ENCODE measurements at places on chromosomes 2 and 18.
A peak's percentile ranks its signal among the peaks of the same experiment; 100 is the strongest.

GRCh38 chr2:213032607-213033006, 118.8 kb downstream of the IKZF2 start:
- DNase-seq = no peak

DNA sequence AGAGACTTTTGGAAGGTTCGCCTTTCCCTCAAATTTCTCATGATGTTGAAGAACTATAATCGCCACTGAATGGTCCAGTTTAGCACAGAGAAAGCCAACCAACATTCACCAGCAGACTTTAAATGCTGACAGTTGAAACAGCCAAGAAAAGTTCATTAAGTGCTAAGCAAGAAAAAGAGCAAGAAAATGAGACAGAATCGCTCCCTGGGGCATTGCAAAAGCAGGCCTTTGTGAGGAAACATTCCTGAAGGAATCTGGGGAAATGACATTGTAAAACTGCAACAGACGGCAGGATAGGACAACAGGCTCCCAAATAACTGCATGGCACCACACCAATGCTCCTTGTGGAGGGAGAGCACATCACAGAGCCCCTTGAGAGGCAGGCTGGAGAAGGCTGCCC, 269.3 kb upstream of the ID2 start:
- DNase-seq = no peak

- DNase-seq = no peak
These were observed 16.6 kb downstream of the KLHL29 start for GRCh38 chr2:23401427-23402204.

DNA sequence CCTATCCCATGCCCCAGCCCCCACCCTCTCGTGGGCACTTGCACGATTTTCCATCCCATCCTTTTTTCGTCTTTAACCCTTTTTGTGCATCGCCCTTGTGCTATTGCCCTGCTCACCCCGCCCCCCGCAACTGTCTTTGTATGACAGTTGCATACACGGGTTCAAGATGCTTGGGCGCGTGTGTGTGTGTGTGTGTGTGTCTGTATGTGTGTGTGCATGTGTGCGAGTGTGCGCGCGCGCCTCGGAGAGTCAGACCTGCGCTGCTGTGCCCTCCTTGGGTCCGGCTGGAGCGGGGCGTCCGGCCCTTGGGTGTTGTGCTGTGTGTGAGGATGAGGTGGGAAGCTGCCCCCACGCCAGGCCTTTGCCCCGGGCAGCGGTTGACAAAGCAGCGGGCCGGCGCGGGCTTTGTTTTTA, 230.7 kb downstream of the HAUS1 start:
- DNase-seq = no peak

DNA sequence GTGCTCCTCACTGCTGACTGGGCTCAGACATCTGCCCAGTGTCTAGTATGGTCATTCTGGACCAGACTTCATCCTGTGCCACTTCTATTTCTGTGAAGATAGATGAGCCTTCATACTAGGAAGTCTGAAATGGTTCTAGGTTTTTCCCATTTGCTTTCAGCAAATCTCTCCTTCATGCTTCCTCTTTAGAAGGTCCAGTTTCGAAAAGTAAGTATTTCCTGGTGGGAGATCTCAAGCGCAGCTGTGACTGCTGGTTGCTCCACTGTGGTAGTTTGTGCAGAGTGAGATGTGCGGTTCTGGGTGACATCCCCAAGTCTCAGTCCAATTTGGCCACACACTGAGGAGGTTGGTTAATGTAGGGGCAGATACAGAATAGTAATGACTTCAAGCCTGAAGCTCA, 14.4 kb downstream of the IL36B start:
- no peak for DNase-seq

DNA sequence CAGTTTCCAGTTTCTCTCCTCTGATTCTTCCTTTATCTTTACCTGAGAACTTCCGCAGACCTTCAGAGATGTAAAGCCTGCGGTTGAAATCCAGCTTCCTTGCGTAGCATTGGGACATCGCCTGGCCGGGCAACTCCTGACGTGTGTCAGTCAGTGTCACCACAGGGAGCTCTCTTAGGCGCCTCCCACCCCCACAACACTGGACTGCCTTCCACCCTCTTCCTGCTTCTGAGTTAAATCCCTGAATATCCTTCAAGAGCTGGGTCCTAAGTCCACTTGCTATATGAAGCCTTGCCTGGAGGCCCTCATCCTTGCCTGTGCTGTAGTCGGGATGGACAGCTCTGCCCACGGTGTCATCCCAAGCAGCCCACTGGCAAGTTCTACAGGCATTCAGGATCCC, 179.4 kb downstream of the SEPTIN10 start:
- no peak for DNase-seq

- DNase-seq = no peak
These were observed 122.8 kb downstream of the SLC4A10 start for GRCh38 chr2:161746891-161747535.

DNA sequence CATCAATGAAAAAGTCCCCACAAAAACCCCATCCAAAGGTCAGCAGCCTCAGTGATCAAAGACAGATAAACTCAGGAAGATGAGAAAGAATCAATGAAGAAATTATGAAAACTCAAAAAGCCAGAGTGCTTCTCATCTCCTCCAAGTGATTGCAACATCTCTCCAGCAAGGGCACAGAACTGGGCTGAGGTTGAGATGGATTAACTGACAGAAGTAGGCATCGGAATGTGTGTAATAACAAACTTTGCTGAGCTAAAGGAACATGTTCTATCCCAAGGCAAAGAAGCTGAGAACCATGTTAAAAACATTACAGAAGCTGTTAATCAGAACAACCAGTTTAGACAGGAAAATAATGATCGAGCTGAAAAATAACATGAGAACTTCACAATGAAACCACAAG, 442.8 kb upstream of the SYT4 start:
- no peak for DNase-seq

GRCh38 chr2:98216616-98217015, 129.6 kb upstream of the CNGA3 start:
- no peak for DNase-seq

- DNase-seq = no peak
These were observed 19.1 kb downstream of the MSTN start for GRCh38 chr2:190043441-190043840.

DNA sequence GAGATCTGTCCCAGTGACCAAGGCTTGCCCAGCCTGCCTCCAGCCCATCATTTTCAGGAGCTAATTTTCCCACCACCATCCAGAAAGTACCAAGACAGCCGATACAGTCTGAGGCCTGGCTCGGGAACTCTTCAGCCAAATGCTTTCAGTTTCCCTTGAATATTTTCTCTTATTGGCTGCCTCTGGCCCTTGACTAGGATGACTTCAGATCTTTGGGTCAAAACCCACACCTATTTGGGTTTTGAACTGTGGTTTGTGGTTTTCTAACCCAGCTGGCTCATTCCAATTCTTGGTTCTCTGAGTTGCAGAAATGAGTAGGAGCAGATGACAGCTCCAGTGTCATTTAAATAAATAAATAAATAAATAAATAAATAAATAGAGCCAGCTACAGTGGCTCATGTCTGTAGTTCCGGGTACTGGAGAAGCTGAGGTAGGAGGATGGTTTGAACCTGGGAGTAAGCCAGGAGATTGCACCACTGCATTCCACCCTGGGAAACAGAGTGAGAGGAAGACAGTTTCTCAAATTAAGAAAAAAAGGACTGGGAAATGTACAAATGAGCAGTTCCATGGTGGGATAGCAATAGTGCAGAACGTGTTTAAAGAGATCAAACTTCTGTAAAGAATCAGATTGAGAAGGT, 465.0 kb upstream of the SOX11 start:
- DNase-seq = no peak

GRCh38 chr18:70645971-70646370, 357.1 kb downstream of the SOCS6 start:
- no peak for DNase-seq

GRCh38 chr2:176085120-176085788, 1.5 kb upstream of the EVX2 start:
- no peak for DNase-seq

DNA sequence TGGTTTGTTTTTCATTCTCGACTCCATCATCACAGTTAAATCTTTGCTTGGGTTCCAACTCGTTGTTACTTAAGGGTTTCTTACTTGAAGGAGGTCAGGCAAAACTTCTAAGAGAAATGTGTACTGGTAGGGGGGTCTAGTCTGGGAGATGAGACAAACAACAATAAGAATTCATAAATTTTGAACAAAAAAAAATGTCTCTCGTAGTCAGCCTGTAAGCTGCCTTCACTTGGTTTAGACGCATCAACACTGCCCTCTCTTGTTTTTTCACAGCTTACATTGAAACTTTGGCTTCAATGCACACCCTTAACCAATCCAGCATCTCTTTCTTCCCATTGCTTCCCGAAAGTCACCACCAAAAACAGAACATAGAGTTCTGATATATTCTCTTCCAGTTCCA, 576.4 kb upstream of the PIK3C3 start:
- DNase-seq = no peak

DNA sequence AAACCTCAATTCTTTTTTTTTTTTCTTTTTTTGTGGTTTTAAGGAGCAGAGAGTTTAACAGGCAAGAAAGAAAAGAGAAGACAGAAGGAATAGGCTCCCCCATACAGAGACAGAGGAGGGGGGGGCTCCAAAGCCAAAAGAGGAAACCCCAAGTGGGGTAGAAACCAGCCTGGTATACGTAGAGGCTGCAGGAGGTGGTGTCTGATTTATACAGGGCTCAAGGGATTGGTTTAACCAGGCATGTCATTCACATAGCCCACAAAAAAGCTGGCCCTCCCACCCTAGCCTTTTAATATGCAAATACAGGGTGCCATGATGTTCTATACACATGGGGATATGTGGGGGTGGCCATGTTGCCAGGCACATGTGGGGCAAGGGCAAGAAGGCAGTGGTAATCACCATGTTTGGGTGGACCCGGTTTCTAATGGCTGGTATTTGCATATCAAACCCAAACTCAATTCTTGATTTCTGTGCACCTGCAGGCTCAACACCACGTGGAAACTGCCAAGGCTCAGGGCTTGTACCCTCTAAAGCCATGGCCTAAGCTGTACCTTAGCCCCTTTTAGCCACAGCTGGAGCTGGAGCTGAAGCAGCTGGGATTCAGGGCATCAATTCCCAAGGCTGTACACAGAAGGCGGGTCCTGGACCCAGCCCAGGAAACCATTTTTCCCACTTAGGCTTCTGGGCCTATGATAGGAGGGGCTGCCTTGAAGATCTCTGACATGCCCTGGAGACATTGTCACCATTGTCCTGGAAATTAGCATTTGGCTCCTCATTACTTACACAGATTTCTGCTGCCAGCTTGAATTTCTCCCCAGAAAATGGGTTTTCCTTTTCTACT, 170.3 kb downstream of the MAIP1 start:
- DNase-seq = no peak

GRCh38 chr2:21676041-21676440, 552.3 kb downstream of the TDRD15 start:
- no peak for DNase-seq

DNA sequence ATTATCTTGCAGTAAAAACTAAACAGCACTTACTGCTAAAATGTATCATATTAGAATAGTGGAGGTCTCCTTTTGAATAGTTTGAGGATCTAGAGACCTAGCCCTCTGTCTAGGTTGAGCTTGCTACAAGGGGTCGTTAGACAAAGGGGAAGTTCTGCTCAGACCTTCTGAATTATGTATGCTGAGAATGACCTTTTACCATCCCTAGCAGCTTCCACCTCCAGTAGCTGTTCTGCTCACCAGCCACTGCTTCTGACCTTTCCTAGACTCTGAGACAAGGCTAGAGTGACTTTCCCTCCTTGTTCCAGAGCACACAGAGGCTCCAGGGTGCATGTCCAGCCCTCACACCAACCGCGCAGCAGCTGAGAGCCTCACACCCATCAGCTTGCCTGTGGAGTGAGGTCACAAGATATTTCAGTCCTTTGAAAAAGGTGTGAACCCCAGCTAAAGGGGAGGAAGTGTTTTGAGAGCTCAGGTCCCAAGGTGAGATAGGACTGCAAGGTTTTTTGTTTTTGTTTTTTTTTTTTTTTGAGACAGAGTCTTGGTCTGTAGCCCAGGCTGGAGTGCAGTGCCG, 289.3 kb upstream of the TNP1 start:
- no peak for DNase-seq

DNA sequence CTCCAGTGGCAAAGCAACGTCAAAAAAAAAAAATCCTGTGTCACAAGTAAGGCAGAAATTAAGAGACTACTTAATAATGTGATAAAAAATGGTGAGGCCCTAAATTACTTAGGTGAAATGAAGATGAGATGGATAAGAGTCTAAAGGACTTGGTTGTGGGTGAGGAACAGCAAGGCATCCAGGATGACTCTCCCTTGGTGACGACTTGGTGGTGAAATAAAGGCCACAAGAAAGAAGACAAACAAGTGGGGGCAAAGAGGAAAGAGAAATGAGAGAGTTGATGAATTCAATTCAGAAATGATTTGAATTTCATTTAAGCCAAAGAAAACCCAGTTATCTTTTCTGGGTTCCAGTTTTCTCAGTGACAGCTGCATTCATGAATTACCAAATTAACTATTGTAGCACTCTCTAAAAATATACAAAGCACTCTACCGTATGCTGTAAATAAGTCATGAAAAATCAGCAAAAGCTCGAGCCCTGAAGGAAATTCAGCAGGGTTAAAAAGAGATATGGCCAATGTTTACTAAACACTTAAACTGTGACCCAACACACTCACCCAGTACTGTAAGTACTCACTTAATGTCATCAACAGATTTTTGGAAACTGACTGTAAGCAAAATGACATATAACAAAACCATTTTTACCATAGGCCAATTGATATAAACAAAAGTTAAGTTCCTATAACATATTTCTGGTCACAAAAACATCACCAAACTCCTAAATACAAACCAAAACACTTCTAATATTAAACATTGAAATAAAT, 1.4 kb downstream of the METTL8 start:
- no peak for DNase-seq

- DNase-seq = no peak
These were observed 284.1 kb downstream of the PHLPP1 start for GRCh38 chr18:62999392-62999791.

- DNase-seq = no peak
These were observed 61.4 kb downstream of the CPS1 start for GRCh38 chr2:210617732-210618330.

GRCh38 chr18:46155641-46156051, 51.5 kb downstream of the HAUS1 start:
- DNase-seq = peak; percentile 22

- DNase-seq = no peak
These were observed 90.5 kb downstream of the MYO5B start for GRCh38 chr18:50104421-50104820.

GRCh38 chr2:23703583-23704385, 223.1 kb downstream of the ATAD2B start:
- no peak for DNase-seq

- peak; percentile 10 for DNase-seq
These were observed 879 bp upstream of the GALNT5 start for GRCh38 chr2:157256626-157257025.

- DNase-seq = no peak
These were observed 60.0 kb downstream of the IL1R2 start for GRCh38 chr2:102051692-102052277.

- no peak for DNase-seq
These were observed 12.2 kb upstream of the DNPEP start for GRCh38 chr2:219399716-219400478.
